Epithelial cell of umbilical artery (primary cell): ENCODE measurements at places on chromosomes 7 and 10. TPM values are rescaled to one million over a fixed set of nuclear protein-coding genes. Genes with fewer than 3 reads are reported as not detected.

Gene SLC13A1
- total RNA-seq = not detected in 2 replicates

Gene PNLIPRP2
- not detected in 2 replicates for total RNA-seq

Gene SUGCT
- total RNA-seq = 1.2 and 2.3 TPM in 2 replicates

Gene CLDN15
- total RNA-seq = 1.3 and 2.9 TPM in 2 replicates

Gene FAM24B
- 7.5 and 12.2 TPM in 2 replicates for total RNA-seq

Gene PSD
- under 0.01 and 0.46 TPM in 2 replicates for total RNA-seq

Gene AOAH
- total RNA-seq = 1.1 TPM in 1 of 2 replicates, not detected in the other

Gene FOXI2
- total RNA-seq = not detected in 2 replicates

Gene GSTO2
- 0.32 and 0.91 TPM in 2 replicates for total RNA-seq

Gene ANKRD1
- 1,195 and 1,657 TPM in 2 replicates for total RNA-seq

Gene NEUROD6
- total RNA-seq = not detected in 2 replicates

Gene TCTN3
- total RNA-seq = 23.7 and 27.5 TPM in 2 replicates

Gene ARHGEF35
- total RNA-seq = 0.32 and 0.91 TPM in 2 replicates

Gene SPDYE16
- not detected in 2 replicates for total RNA-seq

Gene ADARB2
- 0.32 and 0.61 TPM in 2 replicates for total RNA-seq

Gene GIMAP1
- total RNA-seq = 14.9 and 20.5 TPM in 2 replicates

Gene TBXAS1
- total RNA-seq = 17.6 and 18.5 TPM in 2 replicates

Gene GPNMB
- total RNA-seq = 0.32 and 1.7 TPM in 2 replicates

Gene CRYGN
- total RNA-seq = not detected in 2 replicates
